ENCODE measurements at places on chromosomes 7 and 10. TPM values are rescaled to one million over a fixed set of nuclear protein-coding genes. Genes with fewer than 3 reads are reported as not detected.

LRRC18 gene
- polyA plus RNA-seq: not detected

FHIP2A gene
- 41.2 TPM for polyA plus RNA-seq

OR2A14 gene
- not detected for polyA plus RNA-seq

C7orf57 gene
- not detected for polyA plus RNA-seq

CXCL12 gene
- not detected for polyA plus RNA-seq

RADIL gene
- polyA plus RNA-seq: not detected

ENKUR gene
- polyA plus RNA-seq: not detected

HOXA11 gene
- not detected for polyA plus RNA-seq

CDC14C gene
- not detected for polyA plus RNA-seq
